Large intestine (tissue), 12 donors: ENCODE measurements at places on chromosomes 4 and X. TPM values are rescaled to one million over a fixed set of nuclear protein-coding genes. Genes with fewer than 3 reads are reported as not detected.

DNA sequence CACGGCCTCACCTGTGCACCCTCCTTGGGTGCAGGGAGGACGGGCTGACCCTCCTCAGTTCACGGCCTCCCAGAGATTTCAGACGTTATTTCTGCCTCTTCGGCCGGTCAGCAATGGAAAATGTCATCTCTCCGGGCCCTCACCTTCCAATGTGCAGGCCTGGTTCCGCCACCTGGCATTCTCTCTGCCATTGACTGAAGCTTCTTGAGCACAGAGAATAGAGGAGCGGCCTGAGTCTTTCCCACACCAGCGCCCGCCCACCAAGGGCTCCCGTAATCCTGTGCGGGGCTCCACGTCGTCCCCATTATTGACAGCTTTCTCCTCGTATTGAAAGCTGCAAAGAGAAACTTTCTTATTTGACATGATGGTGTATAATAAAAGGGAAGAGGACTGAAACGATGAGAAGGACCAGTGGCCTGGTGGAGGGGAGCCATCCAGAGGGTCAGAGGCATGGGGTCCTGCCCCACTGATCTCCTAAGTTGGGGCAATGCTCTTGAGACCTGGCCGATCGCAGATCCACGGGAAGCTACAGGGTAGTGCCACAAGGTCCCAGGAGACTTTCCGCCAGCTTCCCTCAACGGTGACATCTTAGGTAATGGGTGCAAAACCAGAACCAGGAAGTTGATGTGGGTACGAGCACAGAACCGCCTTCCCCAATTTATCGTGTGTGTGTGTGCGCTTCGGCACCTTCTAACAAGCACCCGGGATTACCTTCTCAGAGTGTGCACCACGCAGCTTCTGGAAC lies 20.6 kb downstream of the HTRA3 start:
- DNase-seq, result no peak

DNA sequence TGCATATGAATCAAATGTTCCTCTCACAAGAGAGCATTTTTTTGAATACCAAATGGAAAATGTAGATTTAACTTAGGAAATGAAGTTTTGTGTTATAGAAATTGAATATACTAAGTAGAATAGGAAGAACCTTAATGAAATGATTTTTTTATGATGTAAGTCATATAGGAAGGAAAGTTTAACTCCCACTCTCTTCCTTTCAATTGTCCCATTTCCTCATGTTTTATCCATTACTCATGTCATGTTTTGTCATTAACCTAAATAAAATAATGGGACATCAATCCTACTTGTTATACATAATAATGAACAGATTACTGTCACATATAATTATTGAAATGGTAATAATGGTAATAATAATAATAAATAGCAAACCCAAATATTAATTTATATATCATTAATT lies 22.7 kb upstream of the SRD5A3 start:
- no peak for DNase-seq

DNA sequence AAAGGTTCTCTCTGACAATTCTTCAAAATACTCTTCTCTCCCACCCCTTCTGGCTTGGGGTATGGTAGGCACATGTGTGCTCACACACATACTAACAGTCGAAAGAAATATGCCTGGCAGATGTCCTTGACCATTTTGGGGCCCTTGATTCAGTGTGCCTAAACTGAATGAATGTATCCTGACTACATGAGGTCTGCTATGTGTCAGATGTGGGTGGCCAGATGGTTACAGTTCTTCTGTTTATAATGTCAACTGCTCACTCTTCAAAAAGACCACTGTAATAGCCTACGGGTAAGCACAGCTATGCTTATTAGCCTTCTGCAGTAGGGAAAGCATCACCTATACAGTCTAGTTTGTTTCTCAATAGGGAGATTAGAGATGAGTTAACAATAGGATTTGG lies 63.7 kb upstream of the VEGFC start:
- DNase-seq, result no peak

DNA sequence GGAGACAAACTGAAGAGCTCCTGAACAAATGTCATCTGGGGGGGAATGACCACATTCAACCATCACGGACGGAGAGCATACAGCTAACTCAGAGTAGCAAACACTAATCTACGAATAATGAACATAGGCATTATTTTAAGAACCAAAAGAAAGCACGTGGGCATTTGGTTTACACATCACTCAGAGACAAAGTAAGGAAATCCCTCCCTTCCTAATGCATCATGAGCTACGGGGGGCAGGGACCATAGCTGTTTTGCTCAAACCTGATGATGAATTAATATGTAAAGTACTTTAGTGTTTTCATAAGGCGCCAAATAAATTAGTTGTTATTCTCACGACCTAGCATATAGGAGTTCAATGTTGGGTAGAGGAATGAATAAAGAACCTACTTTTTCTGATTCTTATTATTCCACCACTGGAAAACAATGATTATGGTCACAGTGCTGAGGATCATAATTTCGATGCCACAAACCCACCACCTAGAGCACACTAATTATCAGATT lies 11.7 kb upstream of the TMEM156 start:
- DNase-seq, result no peak

- no peak for DNase-seq
Observed at GRCh38 chrX:137071596-137071995, 37.8 kb upstream of the GPR101 start.

DNA sequence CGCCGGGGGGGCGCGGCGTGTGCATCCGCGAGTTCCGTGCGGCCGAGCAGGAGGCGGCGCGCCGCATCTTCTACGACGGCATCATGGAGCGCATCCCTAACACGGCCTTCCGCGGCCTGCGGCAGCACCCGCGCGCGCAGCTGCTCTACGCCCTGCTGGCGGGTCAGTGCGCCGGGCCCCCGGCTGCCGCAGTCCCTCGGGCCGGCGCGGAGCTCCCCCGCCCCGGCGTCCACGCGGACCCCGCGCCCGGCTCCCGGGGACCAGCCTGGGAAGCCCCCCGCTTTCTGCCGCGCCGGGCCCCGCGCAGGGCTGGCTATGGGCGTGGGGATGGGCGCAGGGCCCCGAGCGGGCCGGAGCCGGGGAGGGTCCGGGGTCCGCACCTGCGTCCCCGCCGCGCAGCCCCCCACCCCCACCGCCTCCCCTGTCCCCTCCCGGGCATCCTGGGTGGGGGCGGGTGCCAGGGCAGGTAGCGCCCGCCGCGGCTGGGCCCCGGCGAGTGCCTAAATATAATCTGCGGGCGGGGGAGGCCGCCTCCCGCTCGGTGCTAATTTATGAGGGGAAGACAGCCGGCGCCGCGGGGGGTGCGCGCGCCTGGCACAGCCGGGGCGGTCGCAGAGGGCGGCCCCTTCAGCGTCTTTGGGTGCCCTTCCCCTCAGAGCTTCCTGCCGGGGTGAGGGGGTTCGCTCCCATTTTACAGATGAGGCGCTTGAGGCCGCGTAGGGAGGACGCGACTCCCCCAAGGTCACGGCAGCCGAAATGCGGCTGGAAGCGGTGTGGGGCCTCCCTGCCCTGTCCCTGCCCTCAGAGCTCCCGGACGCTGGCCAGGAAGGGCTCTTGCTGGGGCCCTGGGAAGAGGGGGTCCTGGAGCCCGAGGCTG lies 837 bp downstream of the NAT8L start:
- DNase-seq, result no peak

DNA sequence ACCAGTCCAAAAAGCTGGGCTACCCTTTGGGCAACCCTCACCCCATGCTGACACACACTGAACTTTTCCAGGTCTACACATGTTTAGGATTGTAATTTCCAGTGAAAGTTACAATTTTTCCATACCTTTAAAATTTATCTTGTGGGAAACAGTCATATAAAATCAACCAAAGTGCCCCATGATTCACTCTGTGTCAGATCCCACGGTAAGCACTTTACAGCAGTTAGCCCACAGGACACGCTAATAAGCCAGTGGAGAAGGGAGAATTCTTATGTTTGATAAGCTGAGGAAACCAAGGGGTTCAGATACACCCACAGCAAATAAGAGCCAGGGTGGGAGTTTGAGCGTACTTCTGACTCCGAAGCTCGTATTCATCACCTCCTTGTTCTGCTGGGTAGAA lies 72.4 kb upstream of the TBL1X start:
- no peak for DNase-seq

DNA sequence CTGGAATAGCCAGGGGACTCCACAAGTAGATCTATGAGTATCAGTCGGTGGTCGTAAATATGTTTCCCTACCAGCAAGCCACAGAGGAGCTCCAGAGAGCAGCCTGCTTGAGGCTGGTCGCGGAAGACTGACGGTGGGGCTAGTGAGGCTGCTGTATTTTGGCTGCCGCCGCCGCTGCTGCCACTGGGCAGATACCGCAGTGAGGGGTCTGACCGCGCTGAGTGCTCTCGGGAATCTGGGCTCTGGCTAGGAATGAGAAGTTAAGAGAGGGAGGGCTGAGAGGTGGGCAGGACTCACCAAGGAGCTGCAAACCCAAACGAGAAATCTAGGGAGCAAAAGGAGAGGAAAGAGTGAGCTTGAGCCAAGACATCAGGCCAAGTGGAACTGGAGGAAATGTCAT lies at the start of gene EXOC1L:
TSS of gene EXOC1L (plus strand) at position 157 of the 400 bp plus-strand sequence. CDS start at position 394, 237 bp downstream.
- no peak for DNase-seq

DNA sequence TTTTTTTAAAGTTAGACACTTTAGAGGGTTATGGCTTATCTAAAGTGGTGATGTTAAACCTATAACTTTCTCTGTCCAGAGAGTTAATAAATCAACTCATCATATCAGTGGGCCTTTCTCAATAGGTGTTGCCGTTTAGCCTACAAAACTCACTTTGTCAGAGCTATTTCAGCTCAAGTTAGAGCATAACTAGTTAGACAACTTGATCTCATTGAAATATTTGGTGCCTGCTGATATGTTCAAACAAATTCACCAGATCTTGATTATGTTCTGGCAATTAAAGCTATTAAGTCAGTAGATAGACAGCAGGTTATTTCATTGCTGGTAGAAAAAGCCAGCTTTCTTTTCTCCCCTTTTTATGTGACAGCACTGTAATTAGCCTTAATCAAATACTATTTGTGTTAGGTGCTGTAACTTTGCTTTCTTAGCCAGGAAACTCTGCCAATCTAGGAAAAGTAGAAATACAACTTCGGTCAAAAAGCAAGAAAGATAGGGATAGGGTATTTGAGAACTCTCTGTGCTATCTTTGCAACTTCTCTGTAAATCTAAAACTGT lies 191.8 kb downstream of the MAML3 start:
- no peak for DNase-seq

DNA sequence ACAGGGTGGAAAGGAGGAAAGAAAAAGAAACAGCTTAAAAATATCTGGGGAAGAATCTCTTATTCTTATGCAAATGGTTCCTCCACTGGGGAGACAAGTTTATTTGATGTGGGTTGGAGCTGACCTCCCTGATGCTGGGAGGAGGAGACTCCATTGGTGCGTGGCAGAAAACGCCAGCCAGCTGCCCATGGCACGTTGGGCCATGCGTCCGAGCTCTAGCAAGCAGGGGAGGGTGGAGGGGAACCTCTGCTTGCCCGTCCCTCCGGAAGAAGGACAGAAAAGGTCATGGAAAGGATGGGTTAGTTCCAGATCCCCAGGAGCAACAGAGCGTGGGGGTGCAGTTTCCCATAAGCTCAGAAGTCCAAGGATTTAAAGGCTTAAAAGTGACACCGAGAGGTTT lies 210.4 kb downstream of the KLHL4 start:
- DNase-seq, result no peak

GRCh38 chrX:70444326-70444945 lies at the start of gene DLG3:
Gene DLG3 (plus strand): TSS chrX:70444835. CDS start chrX:70445202, 367 bp downstream.
- DNase-seq, result no peak

DNA sequence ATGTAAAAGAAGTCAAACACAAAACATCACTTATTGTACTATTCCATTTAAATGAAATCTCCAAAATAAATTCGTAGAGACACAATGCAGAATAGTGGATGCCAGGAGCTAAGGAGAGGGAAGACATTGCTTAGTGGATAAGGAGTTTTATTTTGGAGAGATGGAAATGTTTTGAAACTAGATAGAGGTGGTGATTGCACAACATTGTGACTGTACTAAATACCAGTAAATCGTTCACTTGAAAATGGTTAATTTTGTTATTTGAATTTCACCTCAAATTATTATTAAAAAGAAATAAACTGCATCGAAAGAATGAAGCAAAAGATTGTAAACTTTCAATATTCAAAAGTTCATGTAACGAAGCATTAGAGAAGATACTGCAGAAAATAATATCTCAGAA lies 9.7 kb upstream of the ACSL4 start:
- DNase-seq, result no peak

DNA sequence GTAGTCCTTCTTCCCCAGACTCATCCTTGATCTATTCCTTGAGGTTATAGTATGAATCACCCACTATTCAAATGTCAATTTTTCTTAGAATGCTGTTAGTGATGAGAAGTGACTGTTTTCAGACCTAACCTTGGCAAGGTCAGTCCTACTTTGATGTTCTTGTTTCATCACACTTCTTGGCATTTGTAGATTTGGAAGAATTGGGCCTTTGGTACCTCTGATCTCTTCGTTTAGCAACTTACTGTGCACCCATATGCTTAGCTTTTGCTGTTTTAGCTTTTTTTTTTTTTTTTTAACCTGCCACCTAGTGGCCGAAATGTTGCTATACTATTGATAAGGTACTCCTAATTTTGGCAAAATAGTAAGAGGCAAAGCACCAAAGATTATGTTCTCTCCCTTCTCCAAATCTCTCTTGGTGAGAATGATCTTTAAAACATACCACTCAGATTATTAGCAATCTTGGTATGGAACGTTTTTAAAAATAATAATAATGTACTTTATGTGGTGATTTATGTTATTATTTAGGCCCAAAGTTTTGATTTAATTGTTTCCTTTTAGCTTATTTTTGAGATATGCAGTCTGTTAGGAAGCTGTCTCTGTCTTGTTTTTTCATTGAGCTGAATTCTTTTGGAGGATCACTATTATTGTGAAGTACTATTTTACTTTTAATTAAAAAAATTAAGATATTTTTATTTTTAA lies 16.6 kb downstream of the DCK start:
- no peak for DNase-seq

- DNase-seq, result no peak
Observed at GRCh38 chrX:23557070-23557469, 110.2 kb upstream of the PRDX4 start.

GRCh38 chr4:148065075-148065474 lies 333.2 kb downstream of the ARHGAP10 start:
- DNase-seq, result peak; percentile 43

SOX3 gene
- not detected for polyA plus RNA-seq

DNA sequence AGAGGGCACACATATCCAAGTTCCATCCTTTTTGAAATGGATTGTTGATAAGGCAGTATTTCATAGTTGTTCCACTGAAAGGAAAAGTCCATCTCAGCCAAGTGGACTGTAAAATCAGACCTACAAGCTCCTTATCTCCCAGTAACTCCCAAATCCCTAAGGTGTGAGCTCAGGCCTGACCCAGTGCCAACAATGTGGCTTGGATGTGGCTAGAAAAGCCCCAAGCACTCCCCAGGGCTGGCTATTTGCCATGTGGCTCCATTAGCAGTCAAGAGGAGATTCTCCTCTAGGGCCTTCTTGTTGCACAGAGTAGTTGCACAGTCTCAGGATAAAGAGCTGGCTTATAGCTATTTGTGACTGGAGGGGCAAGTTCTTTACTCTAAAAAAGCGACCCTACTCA lies 25.0 kb upstream of the DGKK start:
- no peak for DNase-seq

AWAT2 gene
- not detected for polyA plus RNA-seq

GRCh38 chr4:147101678-147102077 lies 156.0 kb upstream of the TTC29 start:
- no peak for DNase-seq

MAP7D2 gene
- polyA plus RNA-seq, result 4.1 TPM

- peak; percentile 7 for DNase-seq
Observed at GRCh38 chr4:23782778-23783437, 106.9 kb downstream of the PPARGC1A start.
